Stimulated activated CD4-positive, alpha-beta T cell treated with anti-CD3 and anti-CD28 coated beads, Interleukin-2, amount 100 ng/mL, for 24 hours (primary cell): ENCODE measurements at places on chromosomes 3 and 15.
A peak's percentile ranks its signal among the peaks of the same experiment; 100 is the strongest.

- no peak for DNase-seq
Observed at GRCh38 chr3:189394599-189395121, 222.9 kb downstream of the TPRG1 start.

GRCh38 chr3:34851137-34851536 is 788.2 kb upstream of the ARPP21 start:
- no peak for DNase-seq

DNA sequence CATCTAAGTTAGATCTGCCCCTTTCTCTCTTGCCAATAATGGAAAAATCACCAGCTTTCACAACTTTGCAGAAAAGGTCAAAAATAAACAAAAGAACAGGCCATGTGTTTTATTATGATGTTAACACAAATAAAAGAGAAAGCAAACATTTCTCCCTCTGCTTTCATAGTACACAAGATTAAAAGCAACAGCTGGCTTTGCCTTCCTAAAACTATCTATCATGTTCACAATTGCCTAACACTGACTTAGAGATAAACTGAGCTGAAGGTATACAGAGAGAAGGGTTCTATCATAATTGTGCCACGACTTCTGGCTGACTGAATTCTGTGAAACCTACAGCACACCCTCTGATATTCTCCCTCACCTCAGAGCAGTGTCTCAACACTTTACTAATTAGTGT is 29.4 kb downstream of the AADAC start:
- DNase-seq = no peak

- DNase-seq = no peak
Observed at GRCh38 chr3:14902719-14903118, 44.7 kb upstream of the NR2C2 start.

GRCh38 chr3:55297706-55298105 is 189.4 kb downstream of the WNT5A start:
- DNase-seq = no peak

GRCh38 chr3:52043750-52044149 is 12.6 kb downstream of the DUSP7 start:
- DNase-seq = no peak

GRCh38 chr15:70866982-70867641 is 13.2 kb upstream of the LARP6 start:
- no peak for DNase-seq

- DNase-seq = no peak
Observed at GRCh38 chr15:38401106-38401505, 52.8 kb upstream of the FAM98B start.

GRCh38 chr15:69561071-69561784 is 108.6 kb downstream of the RPLP1 start:
- DNase-seq = no peak

DNA sequence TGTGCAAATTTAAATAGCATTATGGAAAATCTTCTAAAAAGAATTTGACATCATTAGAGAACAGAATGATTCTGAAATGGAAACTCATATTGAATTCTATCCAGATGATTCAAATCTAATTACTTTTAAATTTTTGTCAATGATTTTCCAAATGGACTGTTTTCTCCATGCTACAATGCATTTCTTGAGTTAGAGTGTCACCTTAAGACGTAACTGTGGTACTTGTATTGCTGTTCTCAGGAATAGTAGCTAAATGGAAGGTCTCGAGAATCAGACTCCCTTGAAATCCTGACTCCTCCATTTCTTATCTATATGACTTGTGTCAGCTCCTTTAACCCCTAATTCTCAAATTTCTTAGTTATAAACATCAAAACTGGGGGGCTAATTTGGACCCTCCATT is 102.3 kb downstream of the P2RY1 start:
- DNase-seq = no peak

- no peak for DNase-seq
Observed at GRCh38 chr15:83356501-83357399, 72.3 kb upstream of the BNC1 start.

GRCh38 chr3:167151636-167152035 is 228.5 kb downstream of the ZBBX start:
- DNase-seq = no peak

- no peak for DNase-seq
Observed at GRCh38 chr3:58102390-58102750, 94.1 kb downstream of the FLNB start.

DNA sequence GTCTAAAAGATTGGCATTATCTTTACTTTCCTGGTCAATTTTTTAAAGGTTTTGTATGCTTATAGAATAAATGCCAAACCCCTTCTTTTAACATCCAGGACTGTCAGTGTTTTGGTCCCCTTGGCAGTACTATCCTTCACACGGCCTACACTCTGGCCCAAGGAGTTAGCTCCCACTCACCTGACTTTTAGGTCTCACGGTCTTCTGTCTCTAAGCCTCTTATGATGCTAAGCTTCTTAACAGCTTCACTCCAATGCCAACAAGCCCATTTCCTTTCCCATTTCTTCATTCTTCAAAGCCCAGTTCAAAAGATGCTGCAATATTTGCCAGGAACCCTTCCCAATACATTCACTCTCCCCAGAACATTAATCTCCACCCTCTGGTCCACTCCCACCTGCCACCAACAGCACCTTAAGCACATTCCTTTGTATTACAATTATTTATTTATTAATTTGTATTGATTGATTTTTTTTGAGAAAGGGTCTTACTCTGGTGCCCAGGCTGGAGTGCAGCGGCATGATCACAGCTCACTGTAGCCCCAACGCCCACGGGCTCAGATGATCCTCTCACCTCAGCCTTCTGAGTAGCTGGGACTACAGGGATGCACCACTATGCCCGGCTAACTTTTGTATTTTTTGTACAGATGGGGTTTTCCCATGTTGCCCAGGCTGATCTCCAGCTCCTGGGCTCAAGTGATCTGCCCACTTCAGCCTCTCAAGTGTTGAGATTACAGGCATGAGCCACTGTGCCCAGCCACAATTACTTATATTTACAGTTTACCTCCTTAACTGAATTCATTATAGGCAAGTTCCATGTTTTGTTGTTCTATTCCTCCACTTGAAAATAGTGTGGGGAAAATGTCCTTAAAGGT is 27.8 kb downstream of the IFT80 start:
- DNase-seq = no peak

- no peak for DNase-seq
Observed at GRCh38 chr3:133367403-133367802, 32.5 kb upstream of the BFSP2 start.

DNA sequence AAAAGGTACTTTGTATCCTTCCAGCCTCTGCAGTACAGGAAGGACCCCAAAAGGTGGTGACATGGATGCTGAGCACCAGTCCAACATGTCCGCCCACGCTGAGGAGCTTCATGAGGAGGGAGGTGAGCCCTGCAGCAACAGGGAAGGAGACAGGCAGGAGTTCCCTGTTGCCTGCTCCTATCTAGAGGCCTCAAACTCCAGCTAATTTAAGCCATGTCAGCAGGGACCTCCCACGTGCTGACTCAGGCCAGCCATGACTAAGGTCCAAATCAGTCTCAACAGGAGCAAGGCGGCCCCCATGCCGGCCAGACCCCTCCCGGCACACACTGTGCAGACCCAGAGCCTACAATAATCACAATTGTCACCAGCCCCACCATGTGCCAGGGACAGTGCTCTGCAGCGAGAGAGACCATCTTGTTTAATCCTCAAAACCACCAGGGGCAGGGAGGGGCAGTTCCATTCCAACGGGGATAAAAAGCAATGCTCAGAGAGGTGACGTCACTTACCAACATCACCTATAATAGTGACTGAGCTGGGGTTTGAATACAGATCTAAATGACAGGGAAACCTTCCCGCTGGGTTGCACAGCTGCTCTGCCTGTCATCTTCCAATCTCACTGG is 54.5 kb upstream of the GATA2 start:
- DNase-seq = no peak

- DNase-seq = no peak
Observed at GRCh38 chr3:79534727-79535126, 233.1 kb downstream of the ROBO1 start.

- no peak for DNase-seq
Observed at GRCh38 chr3:69085168-69085832, 563 bp downstream of the ARL6IP5 start.

GRCh38 chr3:43733459-43734384 is 43.0 kb downstream of the ABHD5 start:
- no peak for DNase-seq

DNA sequence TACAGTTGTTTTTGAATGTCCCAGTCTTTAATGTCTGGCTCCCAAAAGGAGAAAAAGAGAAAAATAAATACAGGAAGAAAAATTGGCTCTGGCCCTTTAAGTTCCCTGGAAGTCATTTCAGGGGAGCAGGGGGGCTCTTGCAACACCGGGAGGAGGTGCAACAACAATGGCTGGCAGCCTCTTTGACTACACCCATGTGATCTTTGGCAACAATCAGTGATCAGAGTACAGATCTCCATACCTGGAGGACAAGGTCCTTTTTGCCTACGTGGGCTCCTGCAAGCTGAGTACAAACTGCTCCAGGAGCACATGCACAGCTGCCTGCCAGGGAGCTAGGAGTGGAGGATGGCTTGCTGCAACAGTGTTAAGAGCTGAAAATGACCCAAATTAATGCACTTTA is 63.9 kb downstream of the GLCE start:
- no peak for DNase-seq

- DNase-seq = no peak
Observed at GRCh38 chr3:136898954-136899353, 36.9 kb downstream of the NCK1 start.

- no peak for DNase-seq
Observed at GRCh38 chr15:63380151-63380807, 1.4 kb downstream of the CA12 start.

- no peak for DNase-seq
Observed at GRCh38 chr15:76178296-76179000, 118.7 kb downstream of the TMEM266 start.

- DNase-seq = peak; percentile 58
Observed at GRCh38 chr15:75347222-75348033, 589 bp downstream of the NEIL1 start.

DNA sequence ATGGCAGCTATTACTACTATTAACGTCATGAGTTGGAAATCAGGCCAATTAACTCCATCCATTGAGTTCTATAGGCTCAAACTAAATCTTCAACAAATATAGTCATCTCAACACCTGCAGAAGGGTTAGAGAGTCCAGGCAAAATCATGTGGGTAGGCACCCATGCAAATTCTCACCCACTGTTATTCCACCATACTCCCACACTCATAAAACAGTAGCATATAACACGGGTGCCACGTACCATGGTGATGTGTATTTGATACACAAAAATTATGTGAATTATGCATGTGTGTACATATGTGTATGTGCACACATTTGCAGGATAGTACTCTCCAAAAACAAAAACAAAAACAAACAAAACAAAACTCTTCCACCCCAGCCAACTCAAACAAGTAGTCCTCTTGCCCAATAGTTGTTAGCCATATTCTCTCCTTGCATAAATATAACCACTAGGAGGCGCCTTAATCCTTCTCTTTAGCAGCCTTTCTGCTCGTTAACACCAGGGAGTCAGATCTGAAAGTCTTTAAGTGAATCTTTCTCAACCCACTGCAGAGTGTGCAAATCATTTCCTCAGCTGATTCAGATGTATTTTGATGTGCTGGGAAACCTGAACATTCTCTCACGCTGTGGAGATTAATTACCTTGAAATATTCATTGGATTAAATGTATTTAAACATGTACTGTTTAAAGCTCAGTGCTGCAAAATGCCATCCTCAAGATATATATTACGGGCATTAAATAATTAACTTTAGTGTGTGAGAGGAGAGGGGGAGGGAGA is 38.0 kb upstream of the COPB2 start:
- no peak for DNase-seq

GRCh38 chr15:42482701-42483100 is 8.2 kb downstream of the ZNF106 start:
- no peak for DNase-seq

DNA sequence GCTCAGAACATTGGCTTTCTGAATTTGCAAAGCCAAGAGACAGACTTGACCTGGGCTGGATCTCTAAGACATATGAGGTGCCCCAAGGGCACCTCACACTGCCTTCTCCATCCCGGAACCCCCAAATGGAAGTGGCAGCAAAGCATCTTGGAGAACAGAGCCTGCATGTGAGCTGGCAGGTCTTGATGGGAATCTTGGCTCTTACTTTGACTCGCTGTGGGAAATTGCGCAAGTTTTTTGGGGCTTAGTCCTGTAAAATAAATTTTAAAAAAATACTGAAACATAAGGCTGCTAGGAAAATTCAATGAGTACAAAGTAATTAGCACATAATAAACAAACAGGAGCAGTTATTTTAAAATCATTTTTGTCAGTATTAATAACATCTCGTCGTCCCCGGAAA is 13.7 kb upstream of the SEC22A start:
- DNase-seq = no peak

GRCh38 chr15:31376511-31376910 is 49.9 kb downstream of the KLF13 start:
- no peak for DNase-seq

- DNase-seq = no peak
Observed at GRCh38 chr3:167854846-167855245, 119.3 kb downstream of the SERPINI1 start.

- DNase-seq = no peak
Observed at GRCh38 chr3:101571028-101571895, 2.7 kb upstream of the PCNP start.

- no peak for DNase-seq
Observed at GRCh38 chr3:166660962-166661361, 719.1 kb downstream of the ZBBX start.

GRCh38 chr3:2862366-2862765 is 247.8 kb downstream of the IL5RA start:
- DNase-seq = no peak

DNA sequence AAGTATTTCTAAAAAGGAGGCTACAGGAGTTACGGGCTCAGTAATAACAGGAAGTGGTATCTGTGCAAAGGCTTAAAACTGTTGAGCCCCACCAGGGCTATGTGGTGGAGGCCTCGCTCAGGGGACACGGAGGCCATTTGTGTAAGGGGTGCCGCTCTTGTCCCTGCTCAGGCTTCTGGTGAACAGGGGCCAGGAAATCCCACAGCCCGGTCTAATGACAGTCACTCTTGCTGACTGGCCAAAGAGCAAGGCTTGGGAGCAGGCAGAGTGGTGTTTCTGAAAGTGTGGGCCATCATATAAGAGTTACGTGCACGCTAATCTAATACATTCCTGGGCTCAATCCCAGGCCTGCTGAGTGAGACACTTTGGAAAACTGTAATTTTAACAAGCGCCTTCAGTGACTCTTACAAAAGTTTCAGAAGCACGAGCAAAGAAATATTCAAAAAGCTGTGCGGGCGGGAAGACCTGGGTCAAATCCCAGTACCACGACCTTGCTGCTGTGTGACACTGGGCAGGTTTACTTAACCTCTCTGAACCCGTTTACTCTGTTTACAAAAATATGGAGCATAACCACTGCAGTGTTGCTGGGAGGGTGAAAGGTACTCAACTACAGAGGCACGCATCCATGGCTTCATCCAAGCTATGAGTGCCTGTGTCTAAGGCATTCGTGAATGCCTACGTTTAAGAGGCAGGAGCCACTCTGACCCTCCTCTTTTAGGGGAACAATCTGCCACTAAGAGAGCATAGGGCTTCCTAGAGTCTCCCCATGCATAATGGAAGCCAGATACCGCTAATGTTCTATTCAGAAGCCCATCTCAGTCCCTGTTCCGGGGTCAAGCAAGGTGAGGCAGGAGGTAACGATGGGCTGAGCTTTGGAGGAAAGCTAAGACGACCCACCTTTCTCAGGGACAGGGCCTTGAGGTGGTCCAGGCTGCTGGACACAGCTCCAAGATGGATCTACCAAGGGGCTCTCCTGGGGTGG is 2.0 kb downstream of the ATP10A start:
- DNase-seq = no peak
